ENCODE measurements at places on chromosomes 16 and 17.

- DNase-seq: peak; percentile 79
Measured at GRCh38 chr16:11410376-11411058, 65.3 kb downstream of the RMI2 start.

GRCh38 chr16:72187551-72187950 is 15.6 kb upstream of the PMFBP1 start:
- no peak for DNase-seq

DNA sequence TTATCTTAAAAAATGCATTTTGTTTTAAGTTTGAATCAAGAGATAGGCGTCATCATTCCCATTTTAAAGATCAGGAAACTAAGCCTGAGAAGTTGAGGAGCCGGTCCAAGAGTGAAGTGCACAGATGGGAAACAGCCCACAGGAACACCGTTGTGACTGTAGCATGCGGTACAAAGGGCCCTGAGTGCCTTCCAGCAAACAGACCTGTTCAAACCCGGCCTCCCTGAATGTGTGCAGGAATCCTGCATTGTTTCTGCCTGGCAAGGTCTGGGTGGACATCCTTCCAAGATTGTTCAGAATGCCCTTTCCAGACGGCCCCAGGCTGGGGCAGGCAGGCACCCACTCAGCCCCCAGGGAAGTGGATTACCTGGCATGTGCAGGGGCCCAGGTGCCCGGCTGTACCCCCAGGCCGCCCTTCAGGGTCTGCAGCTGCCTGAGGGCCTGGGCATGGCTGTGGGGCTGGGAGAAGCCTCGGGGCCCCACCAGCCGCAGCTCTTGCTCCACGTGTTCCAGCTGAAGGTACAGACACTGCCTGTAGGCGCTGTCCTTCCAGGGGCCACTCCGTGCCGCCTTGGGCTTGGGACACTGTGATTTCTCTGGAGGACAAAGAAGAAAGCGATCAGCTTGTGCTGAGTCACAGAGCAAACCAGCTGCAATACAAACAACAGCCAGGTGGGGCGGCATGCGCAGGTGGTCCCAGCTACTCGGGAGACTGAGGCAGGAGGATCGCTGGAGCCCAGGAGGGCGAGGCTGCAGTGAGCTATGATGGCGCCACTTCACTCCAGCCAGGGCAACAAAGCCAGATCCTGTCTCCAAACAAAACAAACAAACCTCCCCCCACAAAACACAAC is 45.0 kb upstream of the GCSH start:
- no peak for DNase-seq

DNA sequence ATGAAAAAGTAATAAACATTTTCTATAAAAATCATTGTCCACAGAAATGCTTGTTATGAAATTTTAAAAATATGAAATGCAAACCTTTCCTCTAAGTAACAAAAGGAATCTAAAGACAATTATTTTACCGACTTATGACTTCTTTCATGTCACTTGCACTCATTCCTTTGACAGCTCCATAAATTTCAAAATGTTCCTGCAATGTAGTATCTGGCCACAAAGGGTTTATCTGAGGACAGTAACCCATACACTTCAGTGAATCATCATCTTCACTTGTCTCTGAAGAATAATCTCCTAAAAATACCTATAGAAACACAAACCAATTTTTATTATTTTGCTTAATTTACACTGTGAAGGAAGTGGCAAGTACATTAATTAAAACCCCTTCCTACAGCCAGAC is 25.6 kb upstream of the ABCA10 start:
- DNase-seq: no peak

DNA sequence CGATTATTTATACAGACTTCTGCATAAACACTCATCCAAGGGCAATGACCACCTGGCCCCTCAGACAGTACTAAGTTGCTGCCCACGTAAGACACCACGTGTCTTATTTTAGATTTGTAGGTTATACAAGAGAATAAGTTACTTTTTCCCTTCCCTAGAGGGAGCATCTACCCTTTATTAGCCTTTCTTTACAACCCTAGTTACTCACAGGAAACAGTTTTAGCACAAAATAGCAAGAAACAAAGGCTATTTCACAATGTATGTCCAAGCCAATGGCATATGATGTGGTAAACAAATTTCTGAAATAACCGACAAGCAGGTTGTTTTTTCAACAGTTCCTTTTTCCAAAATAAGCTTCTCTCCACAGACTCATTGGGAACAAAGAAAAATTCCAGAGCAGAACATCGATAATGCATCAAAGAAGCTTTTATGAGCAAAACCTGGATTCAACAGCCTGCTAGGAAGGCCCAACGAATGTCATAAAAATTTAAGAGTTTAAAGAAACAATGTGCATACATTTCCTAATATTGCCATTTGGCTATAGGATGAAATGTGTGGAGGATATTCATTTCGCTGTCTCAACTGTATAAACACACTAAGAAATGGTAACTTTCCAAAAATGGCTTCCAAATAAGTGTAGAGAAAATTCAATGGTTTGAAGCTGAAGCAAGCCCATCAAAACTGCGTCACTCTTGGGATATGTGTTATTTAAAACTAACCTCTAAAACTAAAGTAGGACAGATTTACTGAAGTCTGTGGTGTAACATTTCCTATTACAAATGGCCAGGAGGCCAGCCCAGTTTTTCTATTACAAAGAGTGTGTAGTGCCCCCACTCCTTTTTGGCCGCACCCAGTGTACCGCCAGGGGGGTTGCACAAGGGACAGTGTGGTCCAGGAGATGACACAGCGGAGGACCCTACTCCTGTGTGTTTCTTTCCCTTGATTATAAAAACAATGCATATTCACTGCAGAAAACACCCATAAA is 50.4 kb upstream of the ERN1 start:
- peak; percentile 88 for DNase-seq

GRCh38 chr17:31509805-31510177 is 118.3 kb downstream of the RAB11FIP4 start:
- no peak for DNase-seq

- DNase-seq: no peak
Measured at GRCh38 chr17:28751600-28752366, 8.0 kb downstream of the TRAF4 start.

GRCh38 chr16:4957420-4957719 is 760 bp upstream of the SEC14L5 start:
- DNase-seq: no peak

- peak; percentile 53 for DNase-seq
Measured at GRCh38 chr17:17958982-17959381, 13.2 kb downstream of the TOM1L2 start.

GRCh38 chr17:57892820-57893595 is 43.2 kb upstream of the MRPS23 start:
- DNase-seq: peak; percentile 96

GRCh38 chr17:38628441-38628840 is 22.7 kb upstream of the SRCIN1 start:
- DNase-seq: no peak

DNA sequence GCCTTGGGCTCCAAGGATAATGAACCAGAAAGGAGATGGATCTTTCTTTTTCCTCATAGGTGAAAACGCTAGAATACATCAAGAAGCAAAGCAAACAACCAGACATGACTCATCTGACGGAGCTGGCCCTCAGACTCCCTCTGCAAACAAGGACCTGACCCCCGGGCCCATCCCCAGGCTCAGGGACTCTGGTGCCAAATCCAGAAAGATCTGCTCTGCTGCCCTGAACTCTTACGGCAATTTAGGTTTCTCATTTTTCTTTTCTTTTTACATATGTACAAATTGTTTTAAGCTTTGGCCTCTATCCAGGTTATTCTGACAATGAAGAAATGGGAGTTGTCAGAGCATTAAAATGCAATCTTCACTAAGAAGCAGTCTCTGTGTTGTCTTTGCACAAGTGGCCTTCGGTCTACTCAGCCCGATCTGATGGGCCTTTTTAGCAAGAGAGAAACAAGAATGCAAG is 17.7 kb downstream of the KNOP1 start:
- DNase-seq: no peak

GRCh38 chr16:73047221-73047535 is 750 bp downstream of the ZFHX3 start:
- no peak for DNase-seq

- no peak for DNase-seq
Measured at GRCh38 chr17:70886648-70887047, 717.3 kb downstream of the KCNJ2 start.

DNA sequence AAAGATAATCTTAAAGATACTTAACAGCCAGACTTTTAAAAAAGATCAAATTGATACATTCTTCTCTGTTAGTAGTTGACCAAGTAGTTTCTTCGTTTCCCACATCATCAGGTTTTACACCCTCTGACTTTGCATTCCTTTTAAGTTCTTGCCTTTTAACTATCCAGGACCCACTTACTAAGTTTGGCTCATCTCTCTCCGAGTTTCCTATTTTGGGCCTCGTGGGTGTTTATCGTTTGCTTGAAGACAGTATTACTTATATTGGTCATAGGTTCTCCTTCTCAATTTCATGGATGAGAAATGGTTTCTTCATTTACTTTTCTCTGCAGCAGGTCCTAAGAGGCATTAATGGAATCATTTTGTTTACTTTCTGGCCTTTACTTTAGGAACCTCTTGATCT is 43.2 kb downstream of the RPA1 start:
- no peak for DNase-seq

DNA sequence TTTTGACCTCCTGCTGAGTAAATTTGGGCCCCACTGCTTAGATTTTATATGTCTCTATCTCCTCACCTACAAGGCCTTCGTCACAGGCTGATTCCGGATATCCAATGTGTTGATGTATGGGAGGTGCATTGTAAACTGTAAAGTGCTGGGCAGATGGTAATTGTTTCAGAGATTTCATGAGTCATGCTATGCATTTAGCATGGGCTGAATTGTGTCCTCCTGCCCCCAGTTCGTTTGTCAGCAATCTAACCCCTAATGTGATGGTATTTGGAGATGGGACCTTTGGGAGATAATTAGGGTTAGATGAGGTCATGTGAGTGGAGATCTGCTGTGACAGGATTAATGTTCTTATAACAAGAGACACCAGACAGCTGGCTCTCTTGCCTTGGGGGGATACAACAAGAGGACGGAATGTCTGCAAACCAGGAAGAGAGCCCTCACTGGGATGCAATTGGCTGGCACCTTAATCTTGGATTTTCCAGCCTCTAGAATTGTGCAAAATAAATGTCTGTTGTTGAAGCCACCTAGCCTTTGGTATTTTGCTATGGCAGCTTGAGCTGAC is 101.8 kb upstream of the NLRP1 start:
- no peak for DNase-seq

- DNase-seq: no peak
Measured at GRCh38 chr17:55133583-55133982, 131.2 kb upstream of the HLF start.

- no peak for DNase-seq
Measured at GRCh38 chr16:70402916-70403659, 35.8 kb downstream of the ST3GAL2 start.

DNA sequence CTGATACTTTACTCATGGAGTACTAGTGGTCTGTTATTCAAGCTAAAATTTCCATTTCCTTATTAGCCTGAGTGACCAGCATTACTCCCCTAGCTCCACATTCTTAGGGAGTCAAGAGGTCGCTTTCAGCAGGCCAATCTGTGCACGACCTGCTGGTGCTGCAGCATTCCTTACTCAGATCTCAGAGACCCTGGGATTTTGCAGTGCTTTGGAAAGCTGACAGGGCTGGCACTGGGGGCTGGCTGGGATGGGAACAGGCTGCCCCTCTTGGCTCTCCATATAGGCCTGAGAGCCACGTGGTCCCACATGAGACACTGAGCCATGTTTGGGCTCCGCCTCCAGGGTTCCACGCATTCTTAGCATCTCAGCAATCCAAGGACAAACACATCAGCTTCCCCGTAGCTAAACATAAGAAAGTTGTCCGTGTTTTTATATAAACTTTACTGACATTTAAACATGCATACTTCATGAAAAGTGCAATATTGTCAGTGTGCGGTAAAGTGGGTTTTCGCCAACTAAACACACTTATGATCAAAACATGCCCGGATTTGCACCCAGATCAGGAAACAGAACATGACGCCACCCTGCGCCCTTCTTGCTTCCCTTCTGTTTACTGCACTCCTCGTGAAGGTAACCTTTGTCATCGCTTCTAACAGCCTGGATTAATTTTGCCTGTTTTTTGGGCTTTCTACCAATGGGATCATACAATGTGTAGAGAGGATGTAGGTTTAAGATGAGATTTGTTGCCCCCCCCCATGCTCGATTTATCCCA is 254.5 kb upstream of the CACNG5 start:
- DNase-seq: no peak

GRCh38 chr16:73177729-73178295 is 129.9 kb upstream of the ZFHX3 start:
- DNase-seq: no peak

GRCh38 chr17:45787044-45787443 is 2.9 kb downstream of the CRHR1 start:
- DNase-seq: no peak

- no peak for DNase-seq
Measured at GRCh38 chr17:39151150-39151942, at the start of gene PLXDC1. PLXDC1 (minus strand) TSS chr17:39151637; CDS start chr17:39151437, 200 bp downstream.

DNA sequence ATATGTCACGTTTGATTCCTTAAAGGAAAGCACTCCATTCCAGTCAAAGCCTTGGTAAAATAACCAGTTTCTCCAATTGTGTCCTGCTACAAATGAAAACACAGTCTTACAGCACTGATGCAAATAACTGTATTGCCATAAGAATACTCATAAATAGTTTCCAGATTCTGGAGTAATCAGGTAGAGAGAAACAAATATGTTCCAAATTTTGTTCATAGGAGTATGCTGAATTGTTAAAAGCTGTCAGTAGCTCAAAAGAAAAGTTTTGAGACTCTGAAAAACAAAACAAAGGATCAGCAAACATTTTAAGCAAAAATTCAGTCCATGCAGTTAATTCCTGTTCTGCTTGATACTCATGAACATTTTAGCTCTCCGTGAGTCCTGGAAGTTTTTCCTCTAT is 7.8 kb downstream of the DHRS7B start:
- DNase-seq: no peak

DNA sequence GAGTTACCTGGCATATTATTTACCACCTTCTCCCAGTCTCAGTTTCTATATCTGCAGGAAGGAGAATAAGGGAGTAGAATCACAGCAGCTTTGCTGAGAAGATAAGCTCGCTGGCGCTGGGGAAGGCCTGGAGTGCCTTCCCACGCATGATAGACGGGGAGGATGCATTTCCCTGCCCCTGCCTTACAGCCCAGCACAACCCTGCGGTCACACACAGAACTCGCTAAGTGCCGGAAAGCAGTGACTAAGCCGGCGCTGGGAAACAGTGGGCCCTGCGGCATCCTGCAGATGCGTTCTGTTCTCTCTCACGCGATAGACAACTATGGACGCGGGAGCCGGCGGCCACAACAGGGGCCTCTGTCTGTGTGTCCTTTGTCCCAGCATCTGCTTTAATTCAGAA is 4.8 kb downstream of the CA5A start:
- no peak for DNase-seq

GRCh38 chr17:75077496-75078283 is 10.1 kb upstream of the SLC16A5 start:
- DNase-seq: peak; percentile 86

GRCh38 chr16:77675464-77676324 is 46.6 kb upstream of the NUDT7 start:
- peak; percentile 92 for DNase-seq

Measured in inflammatory macrophage treated with lipopolysaccharide for 1 hour (primary cell).